ENCODE measurements at places on chromosomes 1 and 21.

GRCh38 chr1:53477651-53478501, 18.7 kb downstream of the DMRTB1 start:
- no peak for DNase-seq

DNA sequence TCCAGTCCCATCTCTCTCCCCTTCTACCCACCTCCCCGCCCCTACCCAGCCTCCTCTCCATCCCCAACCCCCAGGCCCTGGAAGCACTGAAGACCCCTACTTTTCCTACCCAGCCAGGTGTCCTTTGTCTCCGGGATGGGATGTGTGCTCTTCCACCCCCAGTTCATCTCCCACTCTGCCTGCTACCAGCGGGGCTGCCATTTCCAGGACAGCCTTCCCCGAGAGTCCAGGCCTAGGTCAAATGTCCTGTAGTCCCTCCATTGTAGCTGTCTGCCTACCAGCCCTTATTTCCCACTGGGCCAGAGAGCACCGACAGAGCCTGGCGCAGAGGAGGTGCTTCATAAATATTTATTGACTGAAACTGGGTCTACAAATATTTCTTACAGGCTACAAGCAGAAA, 72.0 kb upstream of the TLR5 start:
- DNase-seq: no peak

DNA sequence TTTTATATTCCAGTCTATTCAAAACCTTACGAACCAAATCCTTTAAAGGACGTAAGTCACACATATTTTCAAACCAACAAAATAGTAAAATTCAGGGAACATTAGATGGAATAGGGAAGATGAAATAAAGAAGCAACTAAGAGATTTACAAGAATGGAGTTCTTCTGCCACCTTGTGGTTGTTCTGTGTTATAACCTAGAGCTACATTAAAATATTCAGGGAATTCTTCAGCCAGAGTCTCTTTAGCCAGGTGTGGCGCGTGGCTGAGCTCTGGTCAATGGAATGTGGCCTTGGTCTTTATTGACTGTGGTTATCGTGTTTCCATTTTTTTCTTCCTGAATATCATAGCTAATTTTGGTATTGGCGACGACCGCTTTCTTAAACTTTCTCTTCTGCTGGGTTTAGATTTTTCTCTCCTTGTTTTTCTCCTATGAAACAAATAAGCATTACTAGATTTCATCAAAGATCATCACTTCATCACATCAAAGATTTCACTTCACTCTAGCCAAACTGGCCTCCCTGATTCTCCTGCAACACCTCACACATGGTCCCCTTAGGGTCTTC, 221.3 kb downstream of the MRPL39 start:
- no peak for DNase-seq

- DNase-seq: no peak
Measured at GRCh38 chr21:39319814-39320332, 6.4 kb upstream of the BRWD1 start.

DNA sequence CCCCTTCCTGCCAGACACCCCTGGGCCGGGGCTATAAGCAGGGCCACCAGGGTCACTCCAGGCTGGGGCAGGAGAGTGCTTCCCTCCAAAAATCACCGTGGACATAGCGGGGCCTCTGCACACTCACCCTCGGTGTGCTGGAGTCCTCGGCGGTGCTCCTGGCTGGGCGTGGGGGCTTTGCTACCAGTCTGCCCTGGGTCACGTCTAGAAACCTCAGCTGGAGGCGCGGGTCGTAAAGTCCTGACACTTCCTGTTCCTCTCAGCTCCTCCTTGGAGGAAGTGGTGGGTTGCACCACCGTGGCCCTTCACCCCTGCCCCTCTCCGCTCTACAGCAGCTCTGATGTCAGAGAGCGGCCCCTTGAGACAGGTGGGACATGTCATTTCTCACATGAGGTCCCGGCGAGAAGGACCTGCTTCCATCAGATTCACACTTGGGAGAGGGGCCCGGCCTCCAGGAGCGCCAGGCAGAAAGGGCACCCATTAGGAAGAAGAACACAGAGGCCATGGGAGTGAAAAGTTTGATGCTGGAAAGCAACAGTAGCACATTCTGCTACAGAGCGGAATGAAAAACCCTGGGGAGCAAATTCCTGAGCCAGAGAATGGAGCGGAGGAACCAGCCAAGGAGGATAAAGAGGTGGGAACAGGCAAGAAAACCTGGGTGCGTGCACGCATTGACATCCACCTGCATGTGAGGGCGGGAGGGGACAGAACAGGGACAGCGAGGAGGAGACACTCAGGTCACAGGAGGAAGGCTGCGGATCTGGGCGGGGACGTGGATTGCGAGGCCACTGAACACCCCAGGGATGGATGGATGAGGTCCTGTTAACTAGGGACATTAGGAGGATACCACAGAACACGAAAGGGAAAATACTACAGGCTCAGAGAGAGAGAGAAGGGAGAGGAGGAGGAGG, at the start of gene ITGB2:
TSS of gene ITGB2 (minus strand) at position 206 of the 911 bp plus-strand sequence. CDS start 10,117 bp downstream, outside the sequence.
- no peak for DNase-seq

DNA sequence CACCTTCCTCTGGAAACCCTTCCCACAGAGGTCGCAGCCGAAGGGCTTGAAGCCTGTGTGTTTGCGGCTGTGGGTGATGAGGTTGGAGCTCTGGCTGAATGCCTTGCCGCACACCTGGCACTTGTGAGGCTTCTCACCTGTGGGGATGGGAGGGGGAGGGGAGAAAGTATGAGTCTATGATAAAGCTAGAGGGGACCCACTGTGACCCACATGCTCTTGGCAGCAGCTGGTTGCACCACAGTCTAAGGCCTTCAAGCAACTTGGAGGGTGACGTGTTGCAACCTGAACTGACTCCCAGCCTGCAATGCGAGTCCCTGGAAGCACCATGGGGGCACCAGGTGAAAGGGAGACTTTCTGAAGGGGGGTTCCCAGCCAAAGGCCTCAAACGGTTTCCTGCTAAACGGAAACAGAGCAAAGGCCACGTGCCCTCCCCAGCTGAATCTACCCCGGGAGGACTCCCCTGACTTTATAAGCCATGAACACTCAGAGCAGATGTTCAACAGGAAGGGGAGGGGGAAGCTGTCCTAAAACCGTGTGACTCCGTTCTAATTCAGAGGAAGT, 10.6 kb downstream of the GFI1 start:
- DNase-seq: no peak

Measured in non-pigmented ciliary epithelial cell (primary cell).